ENCODE measurements at places on chromosomes 4 and X.

DNA sequence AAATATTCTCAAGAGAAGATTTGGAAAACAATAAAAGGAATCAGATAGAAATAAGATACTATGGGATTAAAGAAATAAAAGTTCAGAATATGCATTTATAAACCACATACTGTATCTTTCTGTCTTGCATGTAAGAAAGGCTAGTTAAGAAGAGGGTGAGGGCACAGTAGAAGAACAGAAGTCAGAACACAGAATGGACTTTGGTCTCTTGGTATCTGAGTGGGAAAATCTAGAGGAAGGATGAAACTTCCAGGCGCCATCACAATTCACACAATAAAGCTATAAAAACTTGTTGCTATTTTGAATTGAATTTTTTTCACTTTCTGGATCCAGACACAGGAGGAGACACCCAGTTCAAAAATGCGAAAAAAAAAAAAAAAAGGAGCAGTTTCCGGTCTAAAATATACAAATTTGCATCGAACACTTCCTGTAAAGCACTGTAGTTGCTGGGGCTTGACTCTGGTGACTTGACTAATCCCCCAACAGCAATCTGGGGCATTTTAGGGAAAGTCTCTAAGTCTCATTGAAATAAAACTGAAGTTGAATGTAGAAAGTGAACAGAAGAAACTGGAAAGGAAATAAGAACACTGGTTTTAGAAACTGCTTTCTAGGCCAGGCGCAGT lies 8.1 kb upstream of the NAAA start:
- no peak for DNase-seq

DNA sequence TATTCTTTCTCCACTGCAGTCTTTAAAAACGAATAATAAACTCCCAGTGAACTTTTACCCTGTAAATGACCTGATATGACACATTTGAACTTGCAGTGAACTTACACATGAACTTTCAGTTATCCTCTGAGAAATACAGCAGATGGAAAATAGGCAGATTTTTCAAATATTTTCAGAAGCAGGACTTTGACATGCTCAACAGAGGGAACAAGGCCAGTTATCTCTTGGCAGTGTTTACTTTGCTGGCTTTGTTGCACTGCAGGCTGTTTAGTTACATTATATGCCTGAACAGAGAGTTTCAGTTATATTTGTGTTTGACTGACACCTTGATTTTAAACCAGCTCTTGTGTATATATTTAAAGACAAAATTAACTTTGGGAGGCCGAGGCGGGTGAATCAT lies 47.6 kb upstream of the FGG start:
- peak; percentile 81 for DNase-seq

DNA sequence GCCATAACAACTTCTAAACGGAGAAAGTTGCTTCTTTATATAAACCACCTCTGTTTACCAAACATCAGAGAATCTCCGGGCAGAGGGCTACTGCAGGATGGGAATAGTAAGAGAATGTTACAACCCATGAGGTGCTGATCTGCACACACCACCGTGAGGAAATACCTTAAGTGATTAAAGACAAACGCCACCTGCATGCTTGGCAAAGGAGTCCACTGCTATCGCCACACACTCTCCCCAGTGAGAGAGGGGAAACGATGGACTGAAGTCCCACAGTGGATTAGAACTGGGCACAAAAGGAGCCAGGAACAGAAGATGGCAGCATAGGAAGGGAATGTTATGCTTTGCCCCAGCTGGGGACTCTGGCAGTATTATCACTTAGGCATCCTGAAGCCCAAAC lies 15.6 kb downstream of the MAML3 start:
- peak; percentile 48 for DNase-seq

- DNase-seq: no peak
Measured at GRCh38 chr4:156692016-156692415, 279.6 kb downstream of the PDGFC start.

DNA sequence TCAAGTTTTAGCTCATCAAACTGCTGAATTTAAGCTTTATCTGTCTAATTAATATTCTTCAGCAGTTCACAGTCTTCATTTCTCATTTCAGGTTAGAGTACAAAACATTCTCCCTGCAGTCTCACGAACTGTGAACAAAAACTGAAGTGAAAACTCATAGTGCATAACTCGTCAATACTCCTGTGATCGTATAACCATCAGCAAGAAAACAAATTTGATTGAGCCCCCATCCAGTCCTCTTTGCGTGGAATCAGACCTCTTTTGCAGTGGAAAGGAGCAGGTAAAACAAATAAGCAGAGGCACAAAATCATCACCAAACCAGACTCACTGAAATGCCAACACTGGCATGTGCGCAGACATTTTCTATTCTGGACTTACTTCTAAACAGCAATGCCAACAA lies 12.7 kb downstream of the ADAM29 start:
- DNase-seq: no peak

GRCh38 chrX:109856974-109857373 lies 123.9 kb upstream of the ACSL4 start:
- no peak for DNase-seq

- DNase-seq: no peak
Measured at GRCh38 chr4:3335982-3336381, 43.2 kb downstream of the RGS12 start.

- peak; percentile 88 for DNase-seq
Measured at GRCh38 chr4:22389240-22389870, 126.5 kb downstream of the ADGRA3 start.

GRCh38 chr4:20711335-20711734 lies 11.1 kb downstream of the PACRGL start:
- DNase-seq: no peak

DNA sequence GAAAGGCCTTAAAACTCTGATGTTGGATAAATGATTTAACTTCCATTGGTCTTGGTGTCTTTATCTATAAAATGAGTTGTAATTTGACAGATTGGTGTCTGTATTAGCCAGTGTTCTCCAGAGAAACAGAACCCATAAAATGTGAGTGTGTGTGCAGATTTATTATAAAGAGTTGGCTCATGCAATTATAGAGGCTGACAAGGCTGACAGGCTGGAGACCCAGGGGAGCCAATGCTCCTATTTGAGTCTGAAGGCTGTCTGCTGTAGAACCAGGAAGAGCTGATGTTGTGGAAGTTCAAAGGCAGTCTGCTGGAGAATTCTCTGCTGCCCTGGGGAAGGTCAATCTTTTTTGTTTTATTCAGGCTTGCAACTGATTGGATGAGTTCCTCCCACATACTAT lies 131.7 kb downstream of the SLC4A4 start:
- DNase-seq: peak; percentile 77

GRCh38 chr4:152247271-152247975 lies 288.5 kb downstream of the FBXW7 start:
- DNase-seq: no peak

- DNase-seq: peak; percentile 83
Measured at GRCh38 chr4:183571350-183571941, 66.6 kb downstream of the ING2 start.

DNA sequence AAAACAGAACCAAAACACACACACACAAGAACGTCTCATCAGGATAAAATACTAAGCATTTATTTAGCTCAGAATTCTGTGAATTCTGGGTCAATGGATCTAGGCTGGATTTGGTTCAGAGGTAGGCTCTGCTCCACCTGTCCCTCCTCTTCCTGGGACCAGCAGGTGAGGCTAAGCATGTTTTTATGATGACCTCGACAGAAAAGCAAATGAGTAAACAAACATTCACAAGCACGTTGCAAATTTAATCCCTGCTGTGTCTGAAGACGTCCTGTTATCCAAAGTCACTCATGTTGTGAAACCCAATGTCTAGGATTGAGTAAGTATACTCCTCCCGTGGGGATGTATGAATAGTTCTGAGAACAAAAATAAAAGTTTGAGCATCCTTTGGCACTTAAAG lies 371.4 kb upstream of the TECRL start:
- DNase-seq: no peak

DNA sequence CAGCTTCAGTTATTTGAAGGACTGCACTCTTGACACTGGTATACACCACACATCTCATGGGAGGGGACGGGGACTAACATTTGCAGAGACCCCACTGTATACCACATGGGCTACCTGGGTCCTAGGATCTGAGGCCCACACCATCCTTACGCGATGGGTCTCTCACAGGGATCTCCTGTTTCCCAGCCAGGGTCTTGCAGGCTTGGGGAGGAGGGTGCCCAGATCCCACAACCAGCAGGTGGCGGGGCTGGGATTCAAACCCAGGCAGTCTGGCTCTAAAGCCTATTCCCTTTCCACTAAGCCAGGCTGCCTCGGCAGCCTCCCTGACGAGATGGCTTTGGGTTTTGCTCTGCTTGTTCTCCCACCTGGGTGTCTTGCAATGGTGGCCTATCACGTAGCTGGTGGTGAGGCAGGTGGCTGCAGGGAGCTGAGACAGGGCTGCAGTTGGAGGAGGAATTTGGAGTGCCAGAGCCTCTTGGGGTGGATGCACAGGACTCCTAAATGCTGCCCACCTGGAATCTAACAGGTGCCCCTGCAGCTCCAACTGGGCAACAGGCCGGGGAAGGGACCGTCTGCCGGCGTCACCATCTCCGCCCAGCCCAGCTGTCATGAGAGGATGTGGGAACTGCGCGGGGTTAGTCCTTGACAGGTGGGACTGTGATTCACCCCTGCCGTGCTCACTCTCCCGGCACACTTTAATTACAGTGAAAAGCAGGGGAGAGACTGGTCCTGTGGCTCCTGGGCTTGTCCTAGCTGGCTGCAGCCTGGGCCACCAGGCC lies 110.7 kb downstream of the PSAPL1 start:
- DNase-seq: no peak

DNA sequence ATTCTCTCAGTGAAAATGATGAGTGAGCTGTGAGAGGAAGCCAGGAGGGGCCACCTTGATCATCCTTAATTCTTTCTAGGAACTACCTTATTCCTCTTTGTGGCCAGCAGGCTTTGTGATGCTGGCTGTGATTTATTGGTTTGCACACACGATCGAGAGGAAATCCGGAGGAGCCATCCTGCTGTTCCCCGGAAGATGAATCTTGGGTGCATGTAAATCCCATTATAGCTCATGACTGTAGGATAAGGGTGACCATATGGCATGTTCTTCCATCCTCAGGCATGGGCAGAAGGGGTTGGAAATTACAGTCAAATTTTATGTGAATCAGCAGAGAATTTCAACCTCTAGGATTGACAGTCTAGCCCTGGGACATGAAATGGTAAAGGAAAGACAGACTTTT lies 254.5 kb downstream of the UNC5C start:
- DNase-seq: no peak

GRCh38 chr4:159433337-159433736 lies 330.5 kb downstream of the RAPGEF2 start:
- no peak for DNase-seq

DNA sequence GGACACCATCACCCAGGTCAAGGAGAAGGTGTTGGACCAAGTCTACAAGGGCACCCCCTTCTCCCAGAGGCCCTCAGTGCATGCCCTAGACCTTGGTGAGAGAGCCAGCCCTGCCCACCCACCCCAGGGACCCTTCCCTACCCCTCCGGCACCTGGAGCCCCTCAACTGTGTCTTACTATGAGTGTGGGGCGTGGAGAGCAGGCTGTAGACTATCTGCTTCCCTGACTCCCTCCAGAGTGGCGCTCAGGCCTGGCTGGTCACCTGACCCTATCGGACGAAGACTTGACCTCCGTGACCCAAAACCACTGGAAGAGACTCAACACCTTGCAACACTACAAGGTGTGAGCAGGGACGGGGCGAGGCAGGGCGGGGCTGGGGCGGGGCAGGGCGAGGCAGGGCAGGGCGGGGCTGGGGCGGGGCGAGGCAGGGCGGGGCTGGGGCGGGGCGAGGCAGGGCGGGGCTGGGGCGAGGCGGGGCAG lies 4.7 kb upstream of the SRPK3 start:
- no peak for DNase-seq

GRCh38 chr4:98801259-98801725 lies 127.6 kb downstream of the EIF4E start:
- DNase-seq: no peak

- DNase-seq: no peak
Measured at GRCh38 chr4:88138561-88138960, 19.9 kb downstream of the ABCG2 start.

- DNase-seq: peak; percentile 82
Measured at GRCh38 chr4:124262211-124263179, 450.0 kb downstream of the ANKRD50 start.

GRCh38 chrX:77087529-77088169 lies 359.5 kb upstream of the FGF16 start:
- peak; percentile 94 for DNase-seq

GRCh38 chr4:6403400-6403685 lies 69.1 kb downstream of the PPP2R2C start:
- no peak for DNase-seq

Measured in lung (tissue), 17 donors.